ENCODE measurements at places on chromosomes 11 and 22. TPM values are rescaled to one million over a fixed set of nuclear protein-coding genes. Genes with fewer than 3 reads are reported as not detected.

GRCh38 chr11:126456783-126457542 is 101.5 kb downstream of the ST3GAL4 start:
- no peak for DNase-seq

DNA sequence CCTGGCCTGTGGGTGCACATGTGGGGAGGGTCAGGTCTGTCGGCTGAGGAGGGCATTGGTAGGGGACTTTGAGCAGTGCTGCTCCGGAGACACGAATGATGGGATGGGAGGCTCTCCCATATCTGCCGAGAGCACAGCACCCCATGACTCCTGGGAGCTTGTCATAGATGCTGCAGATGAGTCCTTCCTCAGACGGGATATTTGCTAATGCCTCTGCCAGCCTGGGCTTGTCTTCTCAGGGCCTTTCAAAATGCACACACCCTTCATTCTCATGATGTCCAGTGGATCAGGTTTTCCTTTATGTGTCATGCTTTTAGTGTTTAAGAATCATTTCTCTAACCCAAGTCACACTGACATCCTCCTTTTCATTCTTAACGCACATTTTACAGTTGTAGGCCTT is 8.1 kb upstream of the RNH1 start:
- DNase-seq, result no peak

Gene MRGPRE
- total RNA-seq, result not detected

Gene RAB3IL1
- total RNA-seq, result 10.6 TPM

Gene ZNHIT2
- total RNA-seq, result 15.1 TPM

DNA sequence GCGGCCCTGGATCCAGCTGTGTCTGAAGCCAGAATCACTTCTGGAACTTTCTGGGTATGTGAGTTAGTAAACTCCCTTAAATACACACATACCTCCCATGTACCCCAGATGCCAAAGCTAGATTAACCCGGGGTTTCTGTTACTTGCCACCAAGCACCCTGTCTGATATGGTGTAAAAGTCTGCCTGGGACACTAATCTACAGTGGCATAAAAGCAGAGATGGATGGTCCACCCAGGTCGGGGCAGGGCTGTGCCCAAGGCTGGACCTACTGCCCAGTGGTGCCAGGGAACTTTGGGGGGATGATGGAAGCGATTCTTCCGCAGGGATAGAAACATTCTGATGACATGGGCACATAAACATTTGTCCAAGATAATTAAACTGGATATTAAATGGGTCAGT is 12.7 kb downstream of the MRGPRF start:
- DNase-seq, result no peak

DNA sequence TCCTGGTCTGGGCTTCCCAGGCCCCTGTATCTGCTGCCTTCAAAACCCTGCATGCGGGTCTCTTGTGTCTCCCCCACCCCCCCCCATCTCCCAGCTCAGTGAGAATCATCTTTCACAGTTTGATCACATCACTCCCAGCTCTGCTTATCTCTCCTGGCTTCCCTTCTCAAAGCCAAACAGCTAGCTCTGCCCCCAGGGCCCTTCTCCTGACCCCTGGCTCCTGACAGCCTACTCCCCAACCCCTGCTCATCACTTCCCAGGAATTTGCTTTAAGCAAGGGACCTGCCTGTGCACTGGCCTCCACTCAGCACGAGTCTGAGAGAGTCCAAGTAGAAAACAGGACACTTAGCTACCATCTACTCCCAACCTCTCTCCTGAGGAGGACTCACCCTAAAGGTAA is 342.7 kb downstream of the TENM4 start:
- no peak for DNase-seq

GRCh38 chr22:44638971-44639760 is 62.8 kb upstream of the PRR5 start:
- DNase-seq, result peak; percentile 30

GRCh38 chr11:27008811-27009535 is 15.1 kb downstream of the FIBIN start:
- DNase-seq, result no peak

DNA sequence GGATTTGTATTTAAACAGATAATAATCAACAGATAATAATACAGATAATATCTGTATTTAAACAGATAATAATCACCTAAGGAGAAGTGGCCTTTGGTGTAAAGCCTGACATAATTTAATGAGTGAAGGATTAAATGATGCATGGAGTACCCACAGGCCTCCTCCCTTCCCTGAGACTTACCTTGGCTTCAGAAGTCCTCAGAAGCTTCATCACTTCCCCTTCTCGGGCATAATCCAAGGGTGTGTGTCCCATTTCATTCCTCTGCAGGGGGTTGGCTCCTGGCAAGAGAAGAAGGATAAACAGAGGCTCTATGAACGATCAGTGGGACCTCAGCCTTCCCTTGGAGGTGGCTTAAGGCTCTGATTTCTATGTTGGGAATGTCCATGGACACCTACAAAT is 85.5 kb upstream of the PHOX2A start:
- no peak for DNase-seq

DNA sequence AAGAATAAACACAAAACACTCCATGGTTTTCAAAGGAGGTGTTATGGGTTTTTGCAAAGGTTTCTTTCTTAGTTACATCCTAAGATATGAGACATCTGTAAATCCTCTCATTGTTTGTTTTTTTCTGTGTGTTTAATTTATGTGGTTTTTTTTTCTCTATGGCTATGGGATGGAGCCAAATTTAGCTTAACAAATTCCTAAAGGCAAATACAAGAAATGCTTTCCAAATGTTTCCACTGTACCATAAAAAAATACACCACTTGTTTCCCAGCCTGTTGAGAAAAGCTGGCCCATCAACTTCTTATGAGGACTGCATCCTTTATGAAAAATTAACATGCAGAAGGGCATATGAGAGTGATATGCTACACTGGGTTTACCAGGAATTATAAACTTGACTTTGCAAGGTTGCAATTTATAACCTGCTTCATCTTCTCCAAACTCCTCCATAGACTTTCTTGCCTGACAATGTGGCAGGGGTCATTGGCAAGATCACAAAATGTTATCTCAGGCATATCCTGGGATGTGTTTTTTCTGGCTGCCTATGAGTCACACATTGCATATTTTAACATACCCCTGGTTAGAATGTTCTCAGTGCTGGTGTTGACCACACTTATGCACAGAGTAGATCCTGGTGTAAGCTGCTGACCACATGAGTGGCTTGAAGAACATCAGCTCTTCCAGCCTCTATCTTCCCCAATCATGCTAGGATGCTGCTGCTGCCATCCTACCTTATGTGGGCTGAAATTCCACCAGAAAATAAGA is 137.6 kb upstream of the TTC12 start:
- peak; percentile 96 for DNase-seq

Gene DBX1
- total RNA-seq, result not detected

DNA sequence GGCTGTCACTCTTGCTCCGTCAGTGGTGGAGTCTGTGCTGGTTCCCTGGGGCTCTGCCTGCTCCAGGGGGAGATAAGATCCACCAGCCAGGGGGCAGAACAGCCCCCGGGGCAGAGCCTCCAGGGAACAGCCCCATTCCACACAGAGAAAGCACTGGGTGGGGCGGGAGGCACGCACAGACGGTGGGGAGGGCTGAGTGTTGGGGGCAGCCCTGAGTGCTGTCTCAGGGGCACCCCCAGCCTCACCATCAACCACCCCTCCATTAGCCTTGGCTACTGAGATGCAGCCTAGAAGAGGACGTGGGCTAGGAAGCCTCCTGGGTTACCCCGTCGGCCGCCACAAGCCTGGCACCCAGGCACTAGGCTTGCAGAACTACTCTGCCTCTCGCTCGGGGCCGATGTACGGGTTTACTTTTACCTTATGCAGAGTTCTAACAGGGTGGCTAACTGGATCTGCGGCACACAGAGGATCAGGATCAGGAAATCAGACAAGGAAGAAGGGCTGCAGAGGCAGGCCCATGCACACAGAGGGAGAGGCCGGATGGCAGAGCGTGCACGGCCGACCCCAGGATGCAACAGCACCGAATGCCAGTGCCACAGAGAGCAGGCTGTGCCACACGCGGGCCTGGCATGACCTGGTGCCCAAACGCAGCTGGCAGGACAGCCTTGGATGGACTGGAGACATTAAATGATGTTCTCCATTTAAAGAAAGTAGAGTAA is 140.5 kb downstream of the CTTN start:
- DNase-seq, result no peak

DNA sequence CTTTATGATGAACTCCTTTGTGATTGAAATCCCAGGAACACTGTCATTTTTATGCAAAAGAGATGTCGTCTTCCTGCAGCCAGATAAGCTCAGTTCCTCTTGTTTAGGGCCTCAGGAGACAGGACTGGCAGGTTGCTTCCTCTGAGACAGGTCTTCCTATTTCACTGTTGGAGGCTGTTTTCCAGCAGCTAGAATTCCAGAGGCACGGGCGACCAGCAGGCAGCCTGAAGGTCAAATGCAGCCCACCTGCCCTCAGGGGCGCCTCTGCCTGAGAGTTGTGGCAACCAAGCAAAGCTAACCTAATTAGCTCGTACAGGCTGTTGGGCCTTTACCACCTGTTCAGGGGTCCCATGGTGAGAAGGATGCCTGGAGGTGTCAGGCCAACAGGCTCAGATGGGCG is 22.3 kb downstream of the SLC6A5 start:
- no peak for DNase-seq

GRCh38 chr11:75903276-75903675 is 88.3 kb downstream of the UVRAG start:
- DNase-seq, result no peak

DNA sequence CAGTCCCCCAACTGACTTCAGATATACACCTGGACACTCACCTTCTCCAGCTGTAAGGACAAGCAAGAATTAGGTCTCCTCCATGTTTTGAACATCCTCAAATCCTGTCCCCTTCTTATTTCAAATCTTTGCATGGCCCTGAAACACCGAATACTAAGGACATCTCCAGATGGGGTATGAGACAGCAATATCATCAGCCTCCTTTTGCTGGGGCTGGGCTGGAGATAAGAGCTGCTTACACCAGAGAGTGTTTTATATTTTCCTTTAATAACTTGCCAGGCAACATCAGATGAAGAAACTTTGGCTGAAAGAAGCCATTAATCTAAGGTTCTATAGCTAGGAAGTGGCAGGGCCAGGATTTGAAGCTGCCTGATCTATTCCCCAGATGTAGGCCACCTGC is 21.6 kb downstream of the TUG1 start:
- DNase-seq, result no peak

DNA sequence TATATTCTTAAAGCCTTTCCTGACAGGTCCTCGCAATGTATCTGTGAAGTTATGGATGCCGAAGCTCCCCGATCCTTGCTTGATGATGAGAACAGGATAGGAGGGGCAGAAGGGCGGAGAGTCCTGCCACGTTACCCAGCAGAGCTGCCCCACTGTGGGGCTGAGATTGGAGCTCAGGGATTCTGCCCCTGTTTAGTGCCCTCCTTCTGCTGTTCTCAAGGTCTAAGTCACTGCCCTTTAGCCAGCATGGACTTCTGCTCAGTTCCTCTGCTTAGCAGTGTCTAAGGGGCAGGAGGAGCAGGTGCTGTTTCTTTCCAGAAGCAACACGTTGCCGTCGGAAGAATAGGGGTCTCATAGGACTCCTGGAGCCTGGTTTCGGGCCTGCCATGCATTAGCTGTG is 164.2 kb upstream of the B3GAT1 start:
- DNase-seq, result no peak

Gene PAX6
- total RNA-seq, result not detected

DNA sequence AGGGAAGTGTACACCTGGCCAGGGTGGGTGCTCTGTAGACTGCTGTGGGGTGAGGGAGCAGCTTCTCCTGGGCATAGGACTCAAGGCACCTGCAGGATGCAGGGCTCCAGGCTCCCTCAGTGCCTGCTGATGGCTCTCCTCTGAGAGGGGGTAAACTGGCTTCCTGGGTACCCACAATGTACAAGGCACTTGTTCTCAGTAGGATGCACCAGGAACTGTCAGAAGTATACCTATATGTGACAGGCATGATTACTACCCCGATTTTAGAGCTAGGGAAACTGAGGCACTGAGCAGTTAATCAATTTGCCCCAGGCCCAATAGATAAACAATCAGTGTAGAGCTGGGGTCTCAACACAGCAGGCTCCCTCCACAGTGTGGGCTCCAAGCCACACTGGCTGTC is 31.4 kb upstream of the GNAZ start:
- DNase-seq, result no peak

DNA sequence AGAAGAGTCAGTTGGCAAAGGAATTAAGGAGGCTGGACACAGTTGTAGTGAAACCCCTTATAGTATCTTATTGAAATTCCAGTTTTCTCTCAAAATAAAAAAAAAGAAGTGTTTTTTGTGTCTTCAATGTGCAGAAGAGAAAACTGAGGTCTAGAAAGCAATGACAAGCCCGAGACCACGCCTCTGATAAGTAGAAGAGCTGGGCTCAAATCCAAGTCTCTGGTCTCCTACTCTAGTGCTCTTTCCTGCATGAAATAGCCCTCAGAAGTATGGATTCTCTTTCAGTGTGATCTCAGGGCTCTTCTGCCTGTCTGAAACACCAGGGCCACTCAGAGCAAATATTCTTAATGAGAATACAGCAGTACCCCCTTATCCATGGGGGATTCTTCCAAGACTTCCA is 200.9 kb downstream of the KIF18A start:
- no peak for DNase-seq

Gene WBP2NL
- 0.32 TPM for total RNA-seq

Gene SMC1B
- not detected for total RNA-seq

DNA sequence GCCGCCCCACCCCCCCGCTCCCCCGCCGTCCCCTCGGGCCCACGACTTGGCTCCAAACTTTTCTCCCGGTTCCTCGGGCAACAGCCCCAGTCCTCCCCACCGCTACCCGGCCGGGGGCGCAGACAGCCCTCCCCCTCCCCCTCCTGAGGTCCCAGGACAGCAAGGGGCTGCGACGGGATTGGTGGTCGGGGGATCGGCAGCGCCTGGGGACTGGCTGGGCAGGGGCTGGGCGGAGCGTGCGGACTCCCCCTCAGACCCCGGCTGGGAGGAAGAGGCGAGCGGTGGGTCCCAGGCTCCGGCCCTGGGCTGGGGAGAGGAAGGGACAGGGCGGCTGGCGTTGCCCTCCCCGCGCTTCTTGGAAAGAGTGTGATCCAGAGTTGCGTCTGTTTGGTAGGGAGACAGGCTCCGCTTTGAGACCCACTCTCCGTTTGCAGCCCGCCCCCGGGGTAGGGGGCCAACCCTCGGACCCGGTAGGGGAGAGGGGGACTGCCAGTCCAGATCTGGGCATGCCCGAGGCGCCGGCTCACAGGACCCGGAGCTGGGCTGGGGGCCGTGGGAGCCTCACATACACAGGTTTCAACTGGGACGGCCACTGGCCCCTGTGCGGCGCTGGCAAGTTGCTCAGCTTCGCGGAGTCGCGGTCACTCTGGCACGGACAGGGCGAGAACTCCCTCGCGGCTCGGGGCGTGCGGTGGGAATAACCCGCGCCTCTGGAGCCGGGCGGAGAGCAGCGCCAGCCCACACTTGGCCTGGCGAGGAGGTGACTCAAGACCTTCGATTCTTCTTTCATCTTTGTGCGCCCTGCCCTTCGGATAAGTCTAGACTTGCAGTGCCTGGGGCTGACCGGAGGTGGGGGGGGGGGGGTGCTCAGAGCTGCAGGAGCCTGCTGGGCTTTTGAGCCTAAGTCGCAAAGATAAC is 999 bp downstream of the TSKU start:
- peak; percentile 90 for DNase-seq

Gene TRIM49D2
- total RNA-seq, result not detected

DNA sequence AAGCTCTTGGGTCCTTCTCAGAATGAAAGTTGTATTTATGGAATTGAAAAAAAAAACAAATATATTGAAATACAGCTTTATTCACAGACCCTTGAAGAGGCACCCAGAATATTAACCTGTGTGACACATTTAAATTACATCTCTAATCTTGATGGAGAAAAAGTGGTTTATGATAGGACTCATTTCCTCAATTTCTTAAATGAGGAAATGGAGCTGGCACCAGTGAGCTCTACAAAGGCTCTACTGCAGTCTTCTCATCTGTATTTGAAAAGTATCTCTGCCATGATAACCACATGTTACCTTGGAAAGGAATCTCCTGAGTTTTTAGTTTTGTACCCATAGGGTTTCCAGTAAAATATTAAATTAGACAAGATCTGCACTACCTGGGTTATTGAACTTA is 186.5 kb downstream of the HIPK3 start:
- no peak for DNase-seq
